ENCODE measurements at places on chromosomes 2 and 18.

GRCh38 chr2:122927197-122927596, 1097.9 kb upstream of the CNTNAP5 start:
- DNase-seq: no peak
- H3K4me1 ChIP-seq: no peaks in the 10 kb centered on the region
- no peak overlapping the region for H3K27ac ChIP-seq

- H3K4me1 ChIP-seq: no peaks in the 10 kb centered on the region
- H3K27ac ChIP-seq: no peak overlapping the region
- no peak for DNase-seq
- H3K27me3 ChIP-seq: no peaks in the 10 kb centered on the region
Measured at GRCh38 chr2:95059656-95060370, 34.3 kb downstream of the MAL start.

- peaks cover 6% of the 10 kb centered on the region for H3K4me1 ChIP-seq
- no peak for DNase-seq
- no peak overlapping the region for H3K27ac ChIP-seq
- H3K36me3 ChIP-seq: no peaks in the 10 kb centered on the region
Measured at GRCh38 chr2:142843731-142844130, 33.7 kb upstream of the KYNU start.

DNA sequence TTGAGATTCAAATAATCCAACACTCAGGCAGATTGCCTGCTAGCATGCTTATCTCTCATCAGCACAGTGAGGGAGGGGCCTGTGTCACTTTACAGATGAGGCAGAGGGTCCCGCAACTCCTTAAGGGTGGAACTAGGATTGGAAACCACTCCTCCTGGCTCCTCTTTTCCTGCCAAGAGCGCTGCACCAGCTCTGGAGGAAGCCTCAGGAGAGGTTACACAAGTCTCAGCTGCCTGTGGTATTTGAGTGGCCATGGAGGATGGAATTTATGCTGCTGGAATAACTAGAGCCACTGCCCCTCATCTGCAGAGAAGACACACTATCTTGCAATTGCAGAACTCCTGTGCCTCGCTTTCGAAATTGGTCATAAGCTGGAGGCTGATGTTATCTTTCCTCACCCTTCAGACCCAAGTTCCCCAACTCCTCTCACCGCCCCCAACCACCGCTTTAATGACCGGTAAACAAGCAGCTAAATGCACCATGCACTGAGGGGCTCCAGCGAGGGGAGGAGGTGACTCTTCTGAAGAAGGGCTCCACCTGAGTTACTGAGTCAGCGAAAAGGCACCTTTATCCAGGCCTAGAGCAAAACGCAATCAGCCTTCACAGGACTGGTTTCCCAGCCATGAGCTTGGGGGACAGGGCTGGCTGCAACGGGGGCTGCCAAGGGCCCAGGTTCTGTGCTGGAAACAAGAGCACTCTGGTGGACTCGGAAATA, 245.8 kb downstream of the SOX11 start:
- DNase-seq: no peak
- H3K27ac ChIP-seq: no peak overlapping the region
- H3K27me3 ChIP-seq: no peaks in the 10 kb centered on the region
- no peaks in the 10 kb centered on the region for H3K36me3 ChIP-seq
- H3K4me1 ChIP-seq: no peaks in the 10 kb centered on the region

GRCh38 chr2:95232232-95232631, 24.9 kb downstream of the ZNF892 start:
- no peaks in the 10 kb centered on the region for H3K4me1 ChIP-seq
- no peaks in the 10 kb centered on the region for H3K36me3 ChIP-seq
- H3K4me3 ChIP-seq: no peak overlapping the region
- H3K27me3 ChIP-seq: no peaks in the 10 kb centered on the region

DNA sequence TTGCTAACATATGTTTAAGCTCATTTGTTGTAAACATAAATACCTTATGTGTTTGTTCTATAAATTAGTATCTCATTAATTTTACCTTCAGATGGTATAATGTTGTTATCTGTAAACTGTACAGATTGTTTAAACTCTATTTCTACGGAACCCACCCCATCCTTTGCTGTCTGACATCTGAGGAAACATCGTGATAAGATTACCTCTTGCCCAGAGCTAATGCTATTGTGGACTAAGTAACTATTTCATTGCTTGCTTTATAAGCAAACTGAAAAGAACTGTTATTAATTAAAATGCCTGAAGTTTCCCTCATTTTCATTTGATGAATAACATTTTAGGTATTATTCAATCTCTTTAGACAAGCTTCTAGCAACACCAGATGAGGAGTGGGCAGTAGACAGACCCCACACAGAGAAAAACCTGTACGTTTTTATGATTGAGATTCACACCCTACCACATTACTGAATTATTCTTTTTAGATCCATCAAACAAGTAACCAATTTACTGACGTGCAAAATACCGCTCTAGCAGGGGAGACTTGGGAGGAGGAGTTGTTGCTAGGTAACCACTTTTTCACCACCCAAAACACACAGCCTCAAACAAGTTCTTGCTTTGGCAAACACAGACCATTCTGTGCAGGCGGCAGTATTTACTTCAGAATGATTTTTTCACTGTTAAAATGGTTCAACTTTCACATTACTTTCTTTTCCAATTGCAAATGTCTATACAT, 1.9 kb upstream of the SYT4 start:
- H3K27ac ChIP-seq: no peak overlapping the region
- no peaks in the 10 kb centered on the region for H3K36me3 ChIP-seq
- no peak for DNase-seq
- no peak overlapping the region for H3K4me3 ChIP-seq
- no peaks in the 10 kb centered on the region for H3K27me3 ChIP-seq

DNA sequence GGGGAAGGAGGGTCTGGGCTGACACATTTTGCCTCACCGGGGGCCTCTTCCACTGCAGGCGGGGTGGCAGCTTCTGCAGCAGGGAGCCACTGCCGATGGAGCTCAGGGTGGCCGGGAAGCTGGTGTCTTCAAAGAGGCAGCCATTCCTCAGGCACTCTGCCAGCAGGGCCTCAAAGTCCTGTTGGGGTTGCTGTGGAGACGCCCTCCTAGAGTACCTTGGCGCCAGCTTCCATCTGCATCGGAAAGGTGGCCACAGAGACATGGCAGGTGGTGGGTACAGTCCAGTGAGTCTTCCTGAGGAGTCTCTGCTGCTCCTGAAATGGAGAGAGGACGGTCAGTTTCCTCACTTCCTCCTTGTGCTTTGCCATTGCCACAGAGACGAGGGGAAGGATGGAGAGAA, 12.1 kb downstream of the CAPN14 start:
- no peaks in the 10 kb centered on the region for H3K27me3 ChIP-seq
- H3K27ac ChIP-seq: no peak overlapping the region
- H3K4me3 ChIP-seq: no peak overlapping the region
- H3K4me1 ChIP-seq: no peaks in the 10 kb centered on the region
- H3K36me3 ChIP-seq: no peaks in the 10 kb centered on the region

- peaks cover 4% of the 10 kb centered on the region for H3K27me3 ChIP-seq
- H3K27ac ChIP-seq: no peak overlapping the region
- H3K36me3 ChIP-seq: no peaks in the 10 kb centered on the region
Measured at GRCh38 chr2:98761267-98761781, 30.4 kb upstream of the MGAT4A start.

GRCh38 chr2:28642796-28643195, 108.8 kb upstream of the PPP1CB start:
- no peak overlapping the region for H3K27ac ChIP-seq
- no peak overlapping the region for H3K4me3 ChIP-seq
- no peaks in the 10 kb centered on the region for H3K36me3 ChIP-seq
- H3K27me3 ChIP-seq: no peaks in the 10 kb centered on the region
- H3K4me1 ChIP-seq: no peaks in the 10 kb centered on the region
- DNase-seq: no peak

DNA sequence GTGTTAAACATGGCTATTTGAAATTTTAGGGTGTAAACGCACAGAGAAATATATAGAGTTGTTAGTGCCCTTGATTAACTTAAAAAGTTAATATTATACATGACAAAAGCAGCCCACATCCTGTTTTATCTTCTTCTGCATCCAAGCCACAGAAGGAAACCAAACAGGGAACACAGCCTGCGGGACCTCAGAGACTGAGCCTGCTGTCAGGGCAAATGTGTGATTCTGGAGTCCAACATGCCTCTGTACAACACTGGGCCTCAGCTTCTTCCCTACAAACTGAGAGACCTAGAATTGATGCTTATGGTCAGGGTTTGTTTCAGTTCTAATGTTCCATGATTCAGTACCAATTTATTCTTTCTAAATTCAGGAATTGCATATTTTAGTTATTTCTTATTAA, 404.7 kb downstream of the FBXO15 start:
- no peaks in the 10 kb centered on the region for H3K27me3 ChIP-seq
- no peak overlapping the region for H3K4me3 ChIP-seq
- no peaks in the 10 kb centered on the region for H3K4me1 ChIP-seq
- DNase-seq: no peak
- H3K27ac ChIP-seq: no peak overlapping the region

DNA sequence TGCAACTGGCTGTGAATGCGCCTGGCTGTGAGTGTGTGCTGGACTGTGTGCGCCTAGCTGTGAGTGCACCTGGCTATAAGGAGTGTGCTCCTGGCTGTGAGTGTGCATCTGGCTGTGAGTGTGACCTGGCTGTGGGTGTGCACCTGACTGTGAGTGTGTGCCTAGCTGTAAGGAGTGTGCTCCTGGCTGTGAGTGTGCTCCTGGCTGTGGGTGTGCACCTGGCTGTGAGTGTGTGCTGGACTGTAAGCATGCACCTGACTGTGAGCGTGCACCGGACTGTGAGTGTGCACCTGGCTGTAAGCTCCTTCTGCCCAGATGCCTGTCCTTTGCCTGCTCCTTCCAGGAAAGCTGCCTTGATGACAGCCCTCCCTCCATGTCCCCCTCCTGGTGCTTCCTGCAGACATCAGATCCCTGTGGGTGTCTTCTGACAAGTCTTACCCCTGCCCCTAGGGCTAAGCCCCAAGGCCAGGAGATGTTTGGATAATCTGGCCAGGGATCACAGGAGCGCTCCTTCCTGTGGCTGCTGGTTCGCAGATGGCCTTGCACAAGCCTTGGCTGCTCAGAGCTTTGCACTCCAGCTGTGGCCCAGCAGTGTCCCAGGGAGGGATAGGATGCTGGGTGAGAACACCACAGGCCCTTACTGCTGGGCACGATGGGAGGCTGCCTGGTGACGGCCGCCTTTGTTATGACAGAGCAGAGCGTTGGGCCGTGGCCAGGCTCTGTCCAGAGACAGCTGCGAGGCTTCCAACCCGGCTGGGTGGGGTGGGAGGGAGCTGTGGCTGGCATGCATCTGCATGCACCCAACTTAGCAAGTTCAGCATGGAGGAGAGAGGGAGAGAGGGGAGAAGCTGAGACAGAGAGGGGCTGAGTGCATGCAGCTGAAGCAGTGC, 89.9 kb downstream of the GLI2 start:
- no peak overlapping the region for H3K27ac ChIP-seq
- DNase-seq: peak; percentile 39
- H3K4me1 ChIP-seq: no peaks in the 10 kb centered on the region
- no peaks in the 10 kb centered on the region for H3K36me3 ChIP-seq
- H3K4me3 ChIP-seq: no peak overlapping the region

- peaks cover 19% of the 10 kb centered on the region for H3K27me3 ChIP-seq
- H3K4me1 ChIP-seq: peaks cover 4% of the 10 kb centered on the region
- no peaks in the 10 kb centered on the region for H3K36me3 ChIP-seq
- DNase-seq: no peak
Measured at GRCh38 chr18:59900222-59901128, 679 bp downstream of the PMAIP1 start.

GRCh38 chr2:187453078-187453641, 5.1 kb upstream of the CALCRL start:
- H3K27ac ChIP-seq: no peak overlapping the region
- H3K4me1 ChIP-seq: no peaks in the 10 kb centered on the region
- no peak overlapping the region for H3K4me3 ChIP-seq
- no peaks in the 10 kb centered on the region for H3K36me3 ChIP-seq
- no peak for DNase-seq

DNA sequence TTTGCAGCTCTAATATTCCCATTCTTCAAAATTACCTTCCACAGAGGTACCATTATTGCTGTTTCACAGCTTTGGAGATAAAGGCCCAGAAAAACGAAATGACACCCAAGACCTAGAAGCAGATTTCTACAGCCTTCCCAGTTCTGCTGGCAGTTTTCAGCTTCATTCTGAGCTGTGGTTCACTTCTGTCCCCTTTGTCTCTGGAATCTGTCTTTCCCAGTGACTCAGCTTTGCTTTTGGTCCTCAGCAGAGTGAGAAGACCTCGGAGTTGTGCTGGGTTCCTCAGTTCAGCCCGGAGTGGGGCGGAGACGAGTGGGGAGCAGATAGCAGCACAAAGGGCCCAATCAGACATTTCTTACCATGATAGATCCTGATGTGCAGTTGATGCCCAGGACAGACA, 180.7 kb upstream of the CXCR4 start:
- no peaks in the 10 kb centered on the region for H3K36me3 ChIP-seq
- H3K27ac ChIP-seq: no peak overlapping the region
- no peak for DNase-seq
- H3K27me3 ChIP-seq: no peaks in the 10 kb centered on the region
- no peak overlapping the region for H3K4me3 ChIP-seq
- H3K4me1 ChIP-seq: no peaks in the 10 kb centered on the region

DNA sequence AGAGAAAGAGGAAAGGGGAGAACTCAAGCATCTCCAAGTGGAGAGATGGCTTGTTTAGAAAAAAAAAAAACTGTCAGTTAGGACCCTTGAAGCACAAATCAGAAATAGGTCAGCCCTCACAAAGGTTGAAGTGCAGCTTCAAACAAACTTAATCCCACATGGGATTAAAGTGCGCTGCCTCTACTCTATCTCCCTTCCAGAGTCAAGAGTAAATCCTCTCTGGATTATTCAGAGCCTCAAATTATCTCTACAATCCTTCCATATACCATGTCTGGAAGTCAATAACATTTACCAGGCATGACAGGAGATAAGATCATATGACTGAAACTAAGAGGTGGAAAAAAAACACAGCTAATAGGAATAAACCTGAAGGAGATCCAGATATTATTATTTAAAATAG, 69.8 kb downstream of the SMAD7 start:
- H3K27ac ChIP-seq: no peak overlapping the region
- DNase-seq: no peak
- no peak overlapping the region for H3K4me3 ChIP-seq
- H3K36me3 ChIP-seq: no peaks in the 10 kb centered on the region
- no peaks in the 10 kb centered on the region for H3K4me1 ChIP-seq
- no peaks in the 10 kb centered on the region for H3K27me3 ChIP-seq

DNA sequence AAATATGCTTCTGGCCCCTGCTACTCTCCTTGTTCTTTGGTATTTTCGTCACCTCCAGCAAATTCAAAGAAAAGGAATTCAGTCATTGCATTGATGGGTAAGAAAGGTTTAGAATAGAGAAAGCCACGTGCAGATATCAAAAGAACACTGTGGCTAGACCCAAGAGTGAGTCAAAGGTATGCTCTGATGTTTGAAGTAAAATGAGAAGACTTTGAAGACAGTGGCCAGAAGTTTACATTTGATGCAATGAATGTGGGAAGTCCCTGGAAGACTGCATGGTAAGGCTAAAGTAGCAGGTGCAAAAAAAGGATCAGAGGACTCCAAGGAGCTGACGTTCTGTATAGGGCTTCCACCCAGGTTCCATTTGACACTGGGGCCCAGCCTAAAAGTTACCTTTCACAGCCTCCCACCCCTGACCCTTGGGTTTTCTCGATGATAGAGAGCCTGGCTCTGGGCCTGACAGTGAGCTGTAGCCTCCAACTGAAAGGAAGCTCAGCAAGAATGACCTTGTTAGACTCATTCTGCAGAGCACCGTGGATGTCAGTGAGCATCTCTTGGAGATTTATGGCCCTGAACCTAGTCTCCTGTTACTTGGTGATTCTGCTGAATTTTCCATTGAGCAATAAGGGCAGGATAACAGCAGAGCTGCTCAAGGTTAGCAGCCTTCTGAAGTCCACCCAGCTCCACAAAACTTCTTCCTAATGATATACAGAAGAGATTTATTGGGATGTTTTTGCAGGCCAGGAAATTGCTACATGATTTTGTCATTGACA, 223.7 kb upstream of the RBBP8 start:
- H3K4me3 ChIP-seq: no peak overlapping the region
- H3K4me1 ChIP-seq: peaks cover 54% of the 10 kb centered on the region
- H3K27ac ChIP-seq: peak overlapping the region; percentile 65
- DNase-seq: peak; percentile 92

Data from adrenal gland (tissue), 19 donors.